ENCODE measurements at places on chromosomes 13 and 19. TPM values are rescaled to one million over a fixed set of nuclear protein-coding genes. Genes with fewer than 3 reads are reported as not detected.

DNA sequence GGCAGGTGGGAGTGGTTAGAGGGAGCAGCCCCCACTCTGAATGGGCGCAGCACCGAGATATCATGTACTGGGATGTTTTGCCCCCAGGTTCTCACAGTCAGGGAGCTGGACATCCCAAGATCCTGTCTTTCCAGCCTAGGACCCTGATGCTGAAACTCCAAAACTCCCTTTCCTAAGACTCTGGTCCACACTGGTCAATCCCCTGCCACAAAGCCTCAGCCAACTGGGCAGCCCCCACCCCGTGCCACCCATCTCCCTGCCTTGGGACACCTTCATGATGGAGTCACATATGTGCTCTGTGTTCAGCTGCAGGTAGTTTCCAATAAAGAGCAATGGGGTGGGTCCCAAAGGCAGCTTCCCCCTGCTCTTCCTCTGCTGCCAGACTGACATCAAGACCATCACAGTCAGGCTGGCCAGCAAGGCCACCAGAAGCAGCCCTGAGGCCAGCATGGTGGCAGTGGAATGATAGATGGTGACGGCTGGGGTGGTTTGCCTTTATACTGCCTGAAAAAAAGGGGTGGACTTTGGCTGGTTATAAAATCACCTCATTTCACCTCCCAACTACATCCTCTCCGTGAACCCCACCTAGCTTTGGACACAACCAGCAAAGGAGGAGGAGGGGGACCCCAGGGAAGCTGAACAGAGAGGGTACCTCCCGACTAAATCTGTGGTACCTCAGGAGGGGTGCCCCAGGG lies 36.3 kb downstream of the CYP2B6 start:
- H3K27ac ChIP-seq = no peak overlapping the region
- no peaks in the 10 kb centered on the region for H3K36me3 ChIP-seq
- H3K27me3 ChIP-seq = peaks cover 3% of the 10 kb centered on the region
- DNase-seq = no peak
- no peak overlapping the region for H3K4me3 ChIP-seq

GRCh38 chr13:50410921-50411746 lies 395.9 kb downstream of the KCNRG start:
- H3K4me3 ChIP-seq = no peak overlapping the region
- no peaks in the 10 kb centered on the region for H3K36me3 ChIP-seq
- peaks cover 7% of the 10 kb centered on the region for H3K4me1 ChIP-seq
- H3K27ac ChIP-seq = peak overlapping the region; percentile 54

BLVRB gene
- 74.1 TPM for total RNA-seq

ZFP82 gene
- total RNA-seq = 2.1 TPM

- DNase-seq = no peak
- no peaks in the 10 kb centered on the region for H3K27me3 ChIP-seq
- H3K27ac ChIP-seq = no peak overlapping the region
- no peak overlapping the region for H3K4me3 ChIP-seq
- H3K4me1 ChIP-seq = peaks cover 14% of the 10 kb centered on the region
Measured at GRCh38 chr13:75713852-75714251, 77.7 kb downstream of the LMO7 start.
